ENCODE measurements at places on chromosomes 6 and 20.

DNA sequence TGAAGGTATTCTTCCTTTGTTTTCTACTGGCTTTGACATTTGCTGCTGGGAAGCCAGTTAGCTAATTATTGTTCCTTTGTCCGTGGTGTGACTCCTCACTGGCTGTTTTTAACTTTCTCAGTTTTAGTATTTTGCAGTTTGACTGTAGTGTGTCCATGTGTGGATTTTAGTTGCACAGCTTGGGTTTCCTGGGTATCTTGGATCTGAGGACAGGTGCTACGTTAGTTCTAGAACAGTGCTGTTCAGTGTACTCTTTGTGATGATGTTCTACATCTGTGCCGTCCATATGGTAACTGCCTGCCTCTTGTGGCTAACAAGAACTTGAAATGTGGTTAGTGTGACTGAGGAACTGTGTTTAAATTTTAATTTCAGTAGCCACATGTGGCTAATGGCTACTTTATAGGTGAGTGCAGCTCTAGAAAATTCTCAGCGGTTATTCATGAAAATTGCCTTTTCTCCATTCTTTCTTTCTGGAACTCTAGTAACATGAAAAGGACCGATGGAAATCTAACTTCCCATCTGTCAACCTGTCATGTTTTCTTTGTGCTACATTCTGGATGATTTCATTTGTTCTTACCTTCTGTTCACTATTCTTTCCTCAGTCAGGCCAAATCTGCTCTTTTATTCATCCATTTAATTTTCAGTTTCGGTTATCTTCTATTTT is 7.4 kb downstream of the SNX9 start:
- no peak for DNase-seq

- DNase-seq = no peak
Observed at GRCh38 chr6:103554911-103555310, 1304.8 kb downstream of the HACE1 start.

GRCh38 chr6:16850681-16851026 is 89.4 kb upstream of the ATXN1 start:
- DNase-seq = no peak

DNA sequence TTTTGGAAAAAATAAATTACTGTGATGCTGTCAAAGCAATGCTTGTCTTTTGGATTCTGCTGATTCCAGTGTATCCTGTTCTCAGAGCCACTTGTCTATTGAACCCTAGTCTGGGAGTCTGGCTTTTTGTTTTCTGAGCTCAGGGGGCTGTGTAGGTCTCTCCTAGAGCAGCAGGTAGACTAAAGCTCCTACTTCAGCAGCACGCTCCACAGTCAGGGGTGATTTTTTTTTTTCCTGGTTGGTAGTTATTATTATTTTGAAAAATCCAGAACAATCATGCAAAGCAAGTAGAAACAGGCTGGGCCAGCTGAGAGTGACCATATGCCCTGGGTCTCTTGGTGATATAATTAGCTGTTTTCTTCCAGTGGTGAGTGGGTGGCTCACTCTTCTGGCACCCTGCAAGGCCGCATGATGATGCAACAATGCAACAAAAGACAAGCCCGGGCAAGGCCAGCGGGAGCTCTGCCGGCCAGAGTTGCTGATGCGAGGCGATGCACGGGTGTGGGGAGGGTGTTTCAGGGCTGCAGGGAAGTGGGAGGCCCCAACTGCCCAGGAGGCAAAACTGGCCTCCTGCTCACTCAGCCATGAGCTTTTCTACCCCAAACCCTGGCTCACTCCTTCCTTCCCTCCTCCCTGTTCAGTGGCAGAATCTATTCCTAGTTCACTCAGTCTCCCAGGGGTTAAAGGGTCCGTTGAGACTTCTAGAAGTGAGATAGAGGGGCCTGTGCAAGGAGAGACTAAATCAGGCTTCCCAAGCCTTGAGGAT is 11.5 kb upstream of the CDKN1A start:
- peak; percentile 92 for DNase-seq

DNA sequence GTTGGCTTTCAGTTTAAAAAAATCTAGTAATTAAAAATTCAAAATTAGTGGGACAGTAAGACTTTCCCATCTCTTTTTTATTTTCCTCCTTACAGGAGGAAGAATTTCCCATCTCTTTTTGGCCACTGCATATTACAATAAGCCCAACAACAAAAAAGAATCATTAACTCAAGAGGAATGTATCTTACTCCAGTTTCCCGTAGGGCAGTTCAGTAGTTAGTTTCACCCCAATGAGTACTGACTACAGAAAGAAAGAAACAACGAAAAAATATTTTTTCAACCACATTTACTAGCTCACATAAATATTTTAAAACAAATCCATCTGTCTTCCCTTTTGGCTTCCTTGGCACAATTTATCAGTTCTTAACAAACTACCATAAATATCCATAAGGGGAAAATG is 14.9 kb upstream of the BLOC1S5 start:
- DNase-seq = no peak

- DNase-seq = no peak
Observed at GRCh38 chr20:61210862-61211261, 41.2 kb upstream of the CDH4 start.

- no peak for DNase-seq
Observed at GRCh38 chr6:140663772-140664171, 1289.3 kb upstream of the CITED2 start.

GRCh38 chr6:16224409-16224808 is 14.0 kb upstream of the GMPR start:
- no peak for DNase-seq

DNA sequence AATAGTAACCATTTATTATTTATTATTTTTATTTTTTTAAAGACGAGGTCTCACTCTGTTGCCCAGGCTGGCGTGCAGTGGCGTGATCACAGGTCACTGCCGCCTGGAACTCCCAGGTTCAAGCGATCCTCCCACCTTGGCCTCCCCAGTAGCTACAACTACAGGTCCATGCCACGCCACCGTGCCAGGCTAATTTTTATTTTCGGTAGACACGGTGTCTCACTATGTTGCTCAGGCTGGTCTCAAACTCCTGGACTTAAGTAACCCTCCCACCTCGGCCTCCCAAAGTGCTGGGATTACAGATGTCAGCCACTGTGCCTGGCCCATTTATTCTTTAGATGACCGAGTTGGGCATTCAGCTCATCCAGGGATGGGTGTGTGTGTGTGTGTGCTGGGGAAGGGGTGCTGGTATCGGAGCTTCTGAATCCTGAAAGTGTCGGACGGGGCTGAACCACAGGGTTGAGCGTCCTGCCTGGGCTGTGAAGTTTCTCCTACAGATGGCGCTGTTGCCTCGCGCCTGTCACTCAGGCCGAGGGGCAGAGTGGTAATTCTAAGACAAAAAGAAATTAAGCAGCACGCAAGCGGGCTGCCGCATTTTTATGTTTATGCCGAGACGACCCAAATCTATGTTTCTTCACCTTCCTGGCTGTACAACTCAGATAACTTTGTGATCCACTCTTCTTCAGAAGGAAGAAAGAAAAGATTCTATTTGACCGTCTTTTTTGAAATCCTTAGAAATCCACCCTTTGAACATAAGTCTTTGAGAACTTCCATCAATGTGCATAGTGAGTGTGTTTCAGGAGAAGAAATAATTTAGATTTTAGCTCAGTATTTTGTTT is 252.8 kb downstream of the CDH26 start:
- peak; percentile 83 for DNase-seq

- no peak for DNase-seq
Observed at GRCh38 chr6:30847421-30847970, 36.8 kb upstream of the DDR1 start.

DNA sequence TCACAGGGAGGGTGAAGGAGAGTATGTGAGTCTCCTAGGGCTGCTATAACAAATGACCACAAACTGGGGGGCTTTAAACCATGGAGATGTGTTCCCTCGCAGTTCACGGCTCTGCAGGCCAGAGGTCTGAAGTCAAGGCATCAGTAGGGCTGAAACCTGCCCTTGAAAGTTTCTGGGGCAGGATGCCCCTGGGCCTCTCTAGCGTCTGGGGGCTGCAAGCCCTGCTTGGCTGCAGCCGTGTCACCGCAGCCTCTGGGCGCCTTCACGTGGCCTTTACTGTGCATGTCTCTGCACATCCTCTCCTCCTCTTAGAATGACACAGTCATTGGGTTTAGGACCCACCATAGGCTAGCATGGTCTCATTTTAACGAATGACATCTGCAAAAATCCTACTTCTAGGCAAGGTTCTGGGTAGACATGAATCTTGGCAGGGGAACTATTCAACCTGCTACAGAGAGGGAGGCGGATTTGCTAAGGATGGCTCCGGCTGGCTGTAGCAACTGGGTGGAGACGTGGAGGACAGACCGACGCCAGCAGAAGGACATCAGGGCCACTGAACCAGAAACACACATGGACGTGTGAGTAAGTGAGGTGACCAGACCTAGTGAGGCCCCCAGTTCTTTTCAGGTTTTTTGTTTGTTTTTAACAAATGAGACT is 58.6 kb downstream of the PHACTR3 start:
- no peak for DNase-seq

DNA sequence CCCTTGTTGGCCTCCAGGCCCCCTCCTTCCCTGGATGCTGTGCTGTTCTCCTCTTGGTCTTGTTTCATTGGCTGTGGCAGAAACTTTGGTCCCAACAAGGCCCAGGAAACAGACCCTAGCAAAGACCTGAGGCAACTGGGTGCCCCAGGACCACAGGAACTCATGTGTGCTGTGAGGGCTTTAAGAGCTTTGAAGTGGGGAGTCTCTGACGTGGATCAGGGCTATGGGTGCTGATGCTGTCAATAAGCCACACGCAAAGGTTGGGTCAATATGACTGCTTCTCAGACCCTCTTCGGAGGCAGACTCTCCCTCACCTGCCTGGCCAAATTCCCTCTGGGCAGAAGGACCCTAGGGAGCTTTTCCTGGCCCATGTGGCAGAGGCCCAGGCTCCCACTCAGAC is 91.5 kb upstream of the MLN start:
- no peak for DNase-seq

GRCh38 chr6:501891-502601 is 110.5 kb downstream of the IRF4 start:
- DNase-seq = no peak

DNA sequence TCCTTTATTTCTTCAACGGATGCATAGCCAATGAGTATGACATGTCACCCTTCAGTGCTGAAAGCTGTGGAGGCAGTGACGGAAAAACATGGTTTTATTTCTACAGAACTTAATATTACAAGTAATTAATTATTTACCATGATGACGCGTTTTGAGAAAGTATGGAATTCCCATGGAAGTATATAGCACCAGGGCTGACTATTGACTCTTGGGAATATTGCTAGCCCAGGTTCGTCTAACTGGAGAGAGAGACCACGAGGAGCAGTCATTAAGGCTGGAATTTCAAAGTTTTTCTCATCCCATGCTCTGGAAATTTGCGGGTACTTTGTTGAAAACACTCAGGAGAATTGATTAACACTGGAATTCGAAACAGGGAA is 155.2 kb upstream of the PRSS16 start:
- no peak for DNase-seq

DNA sequence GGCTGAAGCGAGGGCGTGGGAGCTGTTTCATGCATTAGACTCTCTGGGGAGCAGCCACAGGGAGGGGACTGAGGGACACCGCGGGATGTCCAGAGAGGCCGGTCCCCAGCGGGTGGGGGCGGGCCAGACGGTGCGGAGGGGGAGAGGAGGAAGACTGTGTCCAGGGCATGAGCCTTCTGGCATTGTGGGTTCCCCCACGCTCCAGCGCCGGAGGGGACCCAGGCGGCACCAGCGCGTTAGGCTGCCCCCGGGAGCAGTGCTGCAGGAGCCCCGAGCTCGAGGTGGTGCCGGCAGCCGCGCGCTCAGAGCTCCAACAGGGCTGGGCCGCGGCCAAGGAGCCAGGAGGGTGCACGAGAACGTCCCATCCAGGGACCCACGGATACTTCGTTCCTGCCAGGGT is 14.4 kb downstream of the SLC22A3 start:
- no peak for DNase-seq

DNA sequence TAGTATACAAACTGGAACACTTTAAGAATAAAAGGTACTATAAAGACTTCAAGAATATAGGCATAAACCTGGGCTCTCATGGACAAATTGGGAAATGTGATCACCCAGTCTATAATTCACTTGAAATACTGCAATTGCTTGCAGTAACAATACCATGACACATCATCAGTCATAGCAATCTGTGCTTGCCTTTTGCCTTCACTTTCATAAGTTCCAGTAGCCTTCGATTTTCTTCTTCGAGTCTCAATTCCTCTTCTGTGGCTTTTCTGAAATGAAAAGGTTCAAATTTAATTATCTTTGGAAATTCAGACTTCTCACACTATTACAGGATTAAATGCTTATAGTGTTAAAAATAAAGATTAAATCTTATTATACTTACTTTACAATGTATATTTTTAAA is 96.3 kb upstream of the ZBTB24 start:
- DNase-seq = no peak

All from AG20443 (cell line).